ENCODE measurements at places on chromosomes 4 and X.

- DNase-seq: no peak
These were observed 50.2 kb upstream of the CXCL8 start for GRCh38 chr4:73690051-73690738.

GRCh38 chrX:19017271-19017670 lies 33.4 kb upstream of the PHKA2 start:
- no peak for DNase-seq

DNA sequence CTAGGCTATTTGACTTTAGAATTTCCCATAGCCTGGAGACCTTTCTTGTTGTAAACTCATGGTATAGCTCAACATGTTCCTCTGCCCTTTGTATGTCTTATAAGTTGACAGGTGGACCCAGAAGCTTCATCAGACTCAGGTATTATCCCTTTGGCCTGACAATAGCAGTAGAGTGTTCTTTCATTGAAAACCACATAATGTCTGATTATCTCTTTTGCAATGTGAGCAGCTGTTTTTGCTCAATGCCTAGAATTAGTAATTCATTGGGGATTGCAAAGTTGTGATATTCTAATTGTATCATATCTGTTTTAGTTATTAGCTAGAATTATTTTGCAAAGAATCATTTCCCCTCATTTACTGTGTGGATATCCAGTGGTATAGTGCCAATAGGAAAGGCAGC lies 27.5 kb downstream of the TBC1D19 start:
- DNase-seq: no peak

- no peak for DNase-seq
These were observed 35.5 kb downstream of the NCAPG start for GRCh38 chr4:17846266-17846665.

- no peak for DNase-seq
These were observed 364.5 kb downstream of the MAPK10 start for GRCh38 chr4:85995361-85995760.

- DNase-seq: no peak
These were observed 584.8 kb downstream of the PPARGC1A start for GRCh38 chr4:23305026-23305425.

DNA sequence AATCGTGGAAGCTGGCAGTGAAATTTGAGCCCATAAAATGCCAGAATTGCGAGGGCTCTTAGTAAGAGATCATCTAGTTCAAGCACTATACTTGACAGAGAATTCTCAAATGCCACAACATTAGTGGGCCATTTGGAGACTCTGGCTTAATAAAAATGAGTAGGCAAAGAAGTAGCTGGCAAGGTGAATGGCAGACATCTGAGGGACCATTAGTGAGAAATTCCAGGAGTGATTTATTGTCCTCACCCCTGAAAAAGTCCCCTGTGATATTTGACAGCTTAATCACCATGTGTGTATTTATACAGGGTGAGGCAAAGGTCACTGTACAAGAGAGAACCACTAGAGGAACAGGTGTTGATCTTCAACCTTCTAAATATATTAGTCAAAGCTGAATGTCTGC lies 207.5 kb downstream of the CHRDL1 start:
- DNase-seq: no peak

DNA sequence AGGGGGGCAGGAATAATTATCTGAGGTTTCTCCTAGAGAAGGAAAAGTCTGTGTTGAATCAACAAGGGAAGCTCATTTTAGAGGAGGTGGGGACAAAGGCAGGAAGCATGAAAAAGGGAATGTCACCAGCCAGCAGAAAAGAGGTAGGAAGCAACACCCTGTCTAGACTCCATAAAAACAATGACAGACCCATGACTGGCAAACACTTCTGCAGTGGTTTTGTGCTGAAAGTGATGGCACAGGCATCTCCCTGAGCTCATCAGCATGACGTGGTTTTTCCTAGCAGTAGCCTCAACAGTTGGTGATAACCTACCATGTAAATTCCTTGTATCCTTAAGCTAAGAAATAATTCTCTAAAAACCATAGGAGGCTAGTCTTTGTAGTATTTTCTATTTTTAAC lies 110.7 kb upstream of the GALNT7 start:
- no peak for DNase-seq

- no peak for DNase-seq
These were observed 94.2 kb downstream of the LARP1B start for GRCh38 chr4:128155231-128155855.

DNA sequence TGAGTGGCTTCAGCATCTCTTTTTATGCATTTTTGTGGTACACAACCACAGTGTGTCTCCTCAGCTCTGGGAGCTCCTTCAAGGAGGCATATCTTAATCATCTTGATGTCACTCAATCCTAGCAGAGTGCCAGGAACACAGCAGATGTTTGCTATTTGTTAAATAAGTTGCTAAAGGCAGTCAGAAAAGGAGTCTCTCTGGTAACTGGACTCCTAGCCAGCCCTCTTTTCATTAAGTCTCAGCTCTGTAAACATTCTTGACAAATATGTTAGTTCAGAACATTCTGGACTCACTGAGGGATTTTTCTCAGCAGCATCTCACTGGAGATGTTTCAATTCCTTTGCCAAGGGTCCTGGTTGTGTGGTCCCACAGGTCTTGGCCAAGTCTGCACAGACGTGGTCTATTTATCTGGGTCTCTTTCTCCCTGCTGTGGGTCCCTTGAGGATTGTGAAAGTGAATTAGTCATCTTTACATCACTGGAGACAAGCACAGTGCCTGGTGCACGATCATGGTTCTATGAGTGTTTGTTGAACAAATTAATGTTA lies 20.3 kb upstream of the FAM9C start:
- no peak for DNase-seq

DNA sequence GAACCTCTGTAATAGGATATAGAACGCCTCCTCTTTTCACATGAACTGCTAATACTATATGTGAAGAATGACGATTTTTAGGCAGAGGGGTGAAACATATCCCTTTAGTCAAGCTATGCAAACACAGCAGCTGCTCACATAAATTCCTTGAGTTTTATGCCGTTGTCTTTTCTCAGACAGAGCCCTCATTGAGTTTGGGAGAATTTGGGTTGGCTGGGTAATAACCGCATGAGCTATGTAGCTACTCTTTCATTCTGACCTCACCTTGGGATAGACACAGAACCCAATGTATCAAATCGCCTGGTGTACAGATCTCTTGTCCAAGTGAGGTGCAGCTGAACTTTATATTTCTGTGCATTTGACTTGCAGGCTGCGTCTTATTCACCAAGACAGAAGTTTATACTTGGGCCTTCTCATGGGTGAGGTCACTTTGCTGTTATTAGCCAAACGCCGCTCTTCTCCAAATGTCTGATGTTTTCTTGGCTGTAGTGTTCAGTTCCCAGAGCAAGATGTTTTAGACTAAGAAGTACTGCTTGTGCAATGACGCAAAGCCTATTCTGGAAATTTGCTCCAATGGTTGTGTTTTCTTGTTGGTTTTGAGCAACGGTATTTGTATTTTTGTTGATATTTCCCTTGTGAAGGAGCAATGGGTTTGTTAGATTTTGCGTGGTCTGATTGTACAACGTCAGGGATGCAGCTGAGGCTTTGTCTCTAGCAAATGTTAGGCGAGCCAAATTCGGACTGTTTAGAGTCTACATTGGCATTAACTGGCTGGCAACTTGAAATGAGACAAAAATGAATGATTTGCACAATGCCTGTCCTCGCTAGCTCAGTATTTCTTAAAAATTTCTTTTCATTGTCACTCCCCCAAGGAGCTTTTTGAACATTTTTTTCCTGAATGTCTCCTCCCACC lies 11.2 kb upstream of the SPARCL1 start:
- DNase-seq: no peak

GRCh38 chr4:145755802-145756201 lies 75.9 kb downstream of the C4orf51 start:
- no peak for DNase-seq

GRCh38 chr4:151361126-151361525 lies 35.7 kb upstream of the SH3D19 start:
- DNase-seq: no peak

DNA sequence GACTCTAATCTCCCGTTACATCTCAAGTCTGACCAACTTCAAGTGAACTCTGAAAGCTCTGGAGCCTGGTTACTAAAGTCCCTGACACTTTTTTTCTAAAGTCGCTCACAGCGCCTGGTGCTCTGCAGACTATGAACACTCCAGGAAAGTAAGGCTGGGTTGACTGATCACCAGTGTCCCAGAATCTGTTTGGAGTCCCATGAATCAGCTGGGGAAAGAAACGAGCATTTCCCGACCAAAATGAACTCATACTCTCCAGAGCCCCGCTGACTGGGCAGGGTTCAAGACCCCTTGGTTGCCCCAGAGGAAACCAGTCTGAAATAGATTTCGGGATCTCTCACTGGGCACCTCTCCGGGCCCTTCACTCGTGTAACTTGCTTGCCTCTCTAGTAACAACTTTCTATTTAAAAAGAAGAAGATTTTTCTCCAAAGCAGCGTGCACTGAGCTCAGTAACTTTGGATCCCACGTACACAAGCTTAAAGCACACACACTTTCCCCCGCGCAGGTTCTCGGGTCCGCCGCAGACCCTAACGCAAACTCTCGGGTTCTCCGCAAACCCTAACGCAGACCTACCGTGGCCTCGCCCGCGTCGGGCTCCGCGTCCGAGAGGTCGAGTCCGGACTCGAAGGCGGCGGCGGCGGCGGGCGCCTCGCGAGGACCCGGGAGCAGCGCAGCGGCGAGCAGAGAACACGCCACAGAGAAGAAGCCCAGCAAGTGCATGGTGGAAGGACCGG lies 964 bp downstream of the VEGFC start:
- no peak for DNase-seq

DNA sequence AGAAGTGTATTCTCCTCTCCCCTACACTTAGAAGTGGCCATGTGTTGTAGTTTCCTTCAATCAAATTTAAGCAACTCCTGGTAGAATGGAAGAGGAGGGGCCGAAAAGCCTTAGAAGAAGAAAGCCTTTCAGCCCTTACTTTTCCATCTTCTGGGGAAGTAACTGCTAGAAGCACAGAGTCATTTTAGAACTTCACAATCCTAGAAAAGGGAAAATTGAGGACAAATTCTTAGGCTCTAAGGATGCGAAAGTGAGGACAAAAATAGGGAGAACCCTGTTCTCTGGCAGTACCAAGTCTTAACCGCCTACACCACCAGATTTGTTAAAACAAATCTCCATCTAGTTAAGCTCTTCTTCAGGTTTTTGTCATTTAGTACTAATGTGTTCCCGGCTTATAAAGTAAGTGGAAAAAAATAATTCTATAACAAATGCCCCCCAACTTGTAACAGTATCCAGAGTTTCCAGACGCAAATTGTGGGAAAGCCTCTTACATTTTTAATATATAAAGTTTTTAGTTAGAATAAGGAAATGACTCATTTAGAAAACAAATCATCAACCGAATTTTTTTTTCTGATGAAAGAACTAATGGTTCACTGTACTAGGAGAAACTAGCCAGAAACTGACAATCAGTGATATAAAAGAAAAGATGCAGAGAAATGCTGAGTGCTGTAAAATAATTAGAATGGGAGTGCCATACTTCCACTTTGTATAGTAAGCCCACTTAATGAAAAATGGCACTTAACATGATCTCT lies 76.0 kb downstream of the ARAP2 start:
- DNase-seq: no peak

GRCh38 chr4:7426525-7427171 lies 8.1 kb downstream of the PSAPL1 start:
- no peak for DNase-seq
